NCI-H1436 (cell line): ENCODE measurements at places on chromosomes 2 and 18.

DNA sequence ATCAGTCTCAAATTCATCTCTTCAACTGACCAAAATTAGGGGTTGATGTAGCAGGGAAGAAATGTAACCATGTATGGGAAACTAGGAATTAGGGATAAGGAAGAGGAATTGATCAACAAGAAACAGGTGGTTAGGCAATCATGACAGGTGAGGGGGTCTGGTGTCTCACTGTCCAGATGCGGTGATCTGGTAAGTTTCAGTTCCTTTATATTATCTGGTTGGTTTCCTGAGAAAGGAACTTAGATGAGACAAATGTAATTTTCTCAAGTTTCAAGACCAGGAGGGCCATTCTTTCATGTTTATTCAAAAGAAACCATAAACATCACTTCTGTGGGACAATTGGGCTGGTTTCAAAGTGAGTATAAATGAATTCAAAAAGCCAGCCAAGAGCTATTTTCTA is 306.2 kb upstream of the KCNJ3 start:
- DNase-seq, result no peak

GRCh38 chr18:65592435-65592834 is 158.4 kb upstream of the CDH7 start:
- DNase-seq, result no peak

GRCh38 chr2:210862283-210863065 is 306.1 kb downstream of the CPS1 start:
- no peak for DNase-seq

- no peak for DNase-seq
These were observed 63.3 kb downstream of the SUCLG1 start for GRCh38 chr2:84395820-84396219.

- no peak for DNase-seq
These were observed 1.4 kb upstream of the UCN start for GRCh38 chr2:27309651-27310050.

DNA sequence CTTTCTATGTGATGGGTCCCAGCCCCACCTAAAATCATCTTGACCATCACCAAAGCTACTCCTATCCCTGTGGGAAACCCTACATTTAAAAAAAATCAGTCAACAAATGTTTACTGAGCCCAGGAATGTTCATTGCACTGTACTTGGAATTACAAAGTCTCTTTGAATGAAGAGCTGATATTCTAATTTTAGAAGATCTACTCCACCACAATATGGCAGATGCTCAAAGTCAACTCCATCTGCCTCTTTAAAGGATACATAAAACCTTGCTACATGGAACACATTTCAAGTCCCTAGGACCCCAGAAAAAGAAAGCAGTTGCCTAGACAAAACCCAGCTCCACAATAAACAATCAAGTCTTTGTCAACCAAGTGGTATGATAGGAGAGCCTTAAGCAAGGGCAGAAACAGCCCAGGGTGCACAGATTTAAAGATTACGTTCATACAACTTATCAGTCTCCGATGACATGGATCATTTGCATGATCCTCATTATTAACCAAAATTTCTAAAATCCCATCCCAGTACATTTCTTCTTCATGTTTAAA is 234.3 kb upstream of the ACVR2A start:
- no peak for DNase-seq

DNA sequence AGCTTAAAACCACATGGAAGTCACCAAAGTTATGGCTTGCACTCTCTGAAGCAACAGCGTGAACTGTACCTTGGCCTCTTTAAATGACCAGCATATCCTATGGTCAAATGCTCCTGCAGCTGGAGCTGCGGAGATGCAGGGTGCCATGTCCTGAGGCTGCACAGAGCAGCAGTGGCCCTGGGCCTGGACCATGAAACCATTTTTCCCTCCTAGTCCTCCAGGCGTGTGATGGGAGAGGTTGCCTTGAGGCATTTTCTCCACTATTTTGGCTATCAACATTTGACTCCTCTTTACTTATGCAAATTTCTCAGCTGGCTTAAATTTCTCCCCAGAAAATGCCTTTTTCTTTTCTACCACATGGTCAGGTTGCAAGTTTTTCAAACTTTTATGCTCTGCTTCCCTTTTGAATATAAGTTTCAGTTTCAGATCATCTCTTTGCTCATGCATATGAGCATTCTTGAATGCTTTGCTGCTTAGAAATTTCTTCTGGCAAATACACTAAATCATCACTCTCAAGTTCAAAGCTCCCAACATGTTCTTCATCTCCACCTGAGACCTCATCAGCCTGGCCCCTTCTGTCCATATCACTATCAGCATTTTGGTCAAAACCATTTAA is 82.9 kb upstream of the TMEFF2 start:
- DNase-seq, result no peak

DNA sequence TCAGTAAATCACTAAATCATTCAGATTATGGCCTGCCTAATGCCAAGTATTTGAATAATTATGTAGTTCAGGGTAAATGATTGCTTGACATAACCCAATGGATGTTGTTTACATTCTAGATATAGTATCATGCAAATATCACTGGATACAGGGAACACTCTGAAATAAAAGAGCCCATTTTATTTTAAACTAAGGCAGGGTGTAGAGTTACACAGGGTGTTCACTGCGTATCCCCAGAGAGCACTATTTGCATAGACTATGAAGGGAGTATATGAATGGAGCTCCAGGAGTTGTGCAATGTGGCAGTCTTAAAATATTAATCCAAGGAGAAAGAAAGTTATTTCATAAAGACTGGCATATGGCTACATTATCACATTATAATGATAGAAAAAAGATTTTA is 701.1 kb upstream of the KLHL29 start:
- peak; percentile 70 for DNase-seq

DNA sequence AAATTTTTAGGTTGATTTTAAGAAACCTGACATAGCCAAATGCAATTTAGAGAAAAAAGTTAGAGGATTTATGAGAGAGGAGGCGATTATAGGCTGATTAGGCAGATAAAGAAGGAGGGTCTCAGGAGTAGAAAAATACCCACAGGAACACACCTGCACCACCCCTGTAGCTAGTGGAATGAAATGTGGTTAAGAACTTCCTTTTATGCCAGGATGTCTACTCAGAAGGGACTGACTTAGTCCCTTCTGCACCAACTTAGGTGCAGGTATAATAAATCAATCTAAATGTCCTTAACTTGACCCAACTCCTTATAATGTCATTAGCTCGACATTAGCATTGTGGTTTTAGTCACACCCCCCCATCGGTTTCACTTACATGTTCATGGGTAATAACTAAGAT is 1274.5 kb upstream of the TMEFF2 start:
- no peak for DNase-seq

DNA sequence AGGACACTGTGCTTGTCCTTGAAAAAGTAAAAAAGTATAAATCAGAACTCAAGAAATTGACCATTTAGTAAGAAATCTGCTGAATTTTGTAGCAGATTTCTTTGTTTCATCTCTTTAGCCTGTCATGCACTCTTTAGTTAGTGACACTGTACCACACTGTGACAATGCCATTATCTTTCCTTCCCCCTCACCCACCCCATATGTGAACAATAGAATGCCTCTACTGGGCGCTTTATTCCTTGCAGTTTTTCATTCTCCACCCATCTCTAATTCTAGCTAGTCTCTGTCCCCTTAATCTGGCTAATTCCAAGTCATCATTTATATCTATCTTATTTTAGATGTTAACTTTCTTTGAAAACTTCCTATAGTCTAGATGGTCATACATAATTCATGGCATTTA is 241.0 kb downstream of the LRP1B start:
- DNase-seq, result no peak

GRCh38 chr2:129923265-129924091 is 56.0 kb upstream of the RAB6C start:
- peak; percentile 13 for DNase-seq

- no peak for DNase-seq
These were observed 140.3 kb upstream of the ZC3H15 start for GRCh38 chr2:186345745-186346144.

- DNase-seq, result no peak
These were observed 85.5 kb upstream of the STON1 start for GRCh38 chr2:48444404-48444803.

DNA sequence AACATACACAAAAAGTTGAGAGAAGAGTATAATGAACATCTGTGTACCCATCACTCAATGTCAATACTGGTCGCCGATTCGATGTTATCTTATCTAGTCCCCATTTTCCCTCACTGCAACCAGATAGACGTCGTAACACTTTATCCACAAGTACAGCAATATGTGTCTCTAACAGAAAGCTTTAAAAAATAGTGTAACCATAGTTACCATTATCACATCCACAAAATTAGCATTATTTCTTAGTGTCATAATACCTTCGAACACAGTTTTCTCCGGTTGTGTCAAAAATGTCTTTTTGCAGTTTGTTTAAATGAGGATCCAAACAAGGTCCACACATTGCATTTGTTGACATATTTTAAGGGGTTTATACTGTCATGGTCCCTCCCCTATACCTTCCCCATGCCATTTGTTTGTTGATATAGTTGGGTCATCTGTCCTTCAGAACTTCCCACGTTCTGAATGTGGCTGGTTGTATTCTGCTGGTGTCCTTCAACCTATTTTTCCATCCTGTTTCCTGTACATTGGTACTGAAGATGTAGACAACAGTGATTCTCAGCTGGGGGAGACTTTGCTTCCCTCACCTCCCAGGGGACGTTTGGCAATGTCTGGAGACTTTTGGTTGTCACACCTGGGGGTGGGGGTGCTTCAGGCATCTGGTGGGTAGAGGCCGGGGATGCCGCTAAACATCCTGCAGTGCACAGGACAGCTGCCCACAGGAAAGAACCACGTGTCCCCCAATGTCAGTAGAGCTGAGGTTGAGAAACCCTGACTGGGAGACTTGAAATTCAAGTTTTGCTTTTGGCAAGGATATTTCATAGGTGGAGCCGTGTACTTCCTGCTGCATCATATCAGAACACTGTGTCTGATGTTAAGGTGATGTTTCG is 72.7 kb upstream of the SPRED2 start:
- DNase-seq, result no peak

DNA sequence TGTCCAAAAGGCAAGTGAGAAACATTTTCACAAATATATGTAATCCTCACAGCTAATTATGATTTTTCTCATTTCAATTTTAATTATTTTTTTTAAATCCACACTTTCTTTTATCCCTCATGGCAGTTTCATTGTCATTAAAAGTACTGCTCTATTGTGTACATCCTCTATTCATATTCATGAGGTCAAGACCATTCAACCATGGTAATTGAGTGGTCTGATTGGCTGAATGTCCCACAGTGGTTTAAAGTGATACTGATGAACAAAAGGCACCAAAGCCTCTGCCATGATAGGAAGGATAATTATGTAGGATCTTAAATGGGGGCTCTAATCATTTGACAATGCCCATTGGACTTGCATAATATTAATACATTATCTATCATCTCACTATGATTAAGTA is 108.4 kb upstream of the EPHA4 start:
- no peak for DNase-seq

DNA sequence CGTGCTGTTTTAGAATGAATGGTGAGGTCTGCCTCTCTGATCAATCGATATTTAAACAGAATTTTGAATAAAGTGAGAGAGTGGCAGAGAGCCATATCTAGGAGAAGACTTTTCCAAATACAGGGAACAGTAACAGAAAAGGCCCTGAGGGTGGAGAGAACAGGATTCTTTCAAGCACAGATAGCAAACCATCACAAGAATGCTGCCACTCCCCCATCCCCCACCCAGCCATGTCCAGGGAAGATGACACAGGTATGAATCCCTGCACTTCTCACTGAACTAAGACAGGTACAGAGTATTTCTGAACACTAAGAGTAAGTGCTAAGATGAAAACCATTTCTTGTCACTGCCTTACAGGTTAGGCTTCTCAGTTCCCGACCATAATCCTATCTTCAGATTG is 23.6 kb downstream of the LRATD1 start:
- no peak for DNase-seq

GRCh38 chr2:152581360-152581759 is 135.9 kb downstream of the PRPF40A start:
- no peak for DNase-seq

DNA sequence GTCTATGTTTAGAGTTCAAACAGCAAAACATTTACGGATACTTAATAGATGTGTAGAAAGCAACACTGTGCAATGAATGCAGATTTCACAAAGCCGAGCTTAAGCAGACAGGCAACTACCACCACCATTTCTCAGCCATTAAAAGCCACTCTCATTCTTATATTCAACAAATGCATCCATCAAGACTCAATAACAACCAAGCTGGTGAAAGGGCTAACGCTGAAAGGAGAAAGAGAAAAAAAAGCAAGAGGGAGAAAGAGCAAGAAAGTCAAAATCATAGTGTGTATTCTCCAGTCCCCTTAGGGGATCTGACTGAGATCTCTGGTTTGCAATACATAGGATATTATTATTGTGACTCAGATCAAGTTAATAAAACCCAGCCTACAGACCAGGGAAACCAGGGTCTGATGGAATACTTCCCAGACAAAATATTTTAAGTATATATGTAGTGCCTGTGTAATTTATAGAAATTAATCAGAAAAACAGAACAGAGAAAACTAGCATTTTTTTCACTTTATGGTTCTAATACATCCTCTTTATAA is 14.1 kb downstream of the SATB2 start:
- DNase-seq, result no peak

DNA sequence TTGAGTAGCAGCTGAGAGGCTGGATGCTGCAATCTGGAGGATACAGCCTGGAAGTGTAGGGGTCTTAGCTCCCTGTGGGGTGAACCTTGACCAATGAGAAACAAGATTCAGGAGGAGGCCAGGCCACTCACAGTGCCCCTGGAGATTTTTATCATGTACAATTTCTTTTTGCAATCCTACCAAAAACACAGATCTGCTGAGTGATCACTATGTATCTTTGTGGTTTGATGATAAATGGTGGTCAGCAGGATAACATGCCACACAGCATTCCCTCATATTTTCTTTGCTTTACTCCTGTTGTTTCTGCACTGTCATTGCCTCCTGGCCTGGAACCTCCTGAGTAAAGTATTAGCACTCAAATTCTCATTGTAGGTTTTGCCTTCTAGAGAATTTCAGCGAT is 357.9 kb downstream of the THSD7B start:
- DNase-seq, result no peak

- DNase-seq, result no peak
These were observed 1.8 kb upstream of the COBLL1 start for GRCh38 chr2:164843346-164843911.

DNA sequence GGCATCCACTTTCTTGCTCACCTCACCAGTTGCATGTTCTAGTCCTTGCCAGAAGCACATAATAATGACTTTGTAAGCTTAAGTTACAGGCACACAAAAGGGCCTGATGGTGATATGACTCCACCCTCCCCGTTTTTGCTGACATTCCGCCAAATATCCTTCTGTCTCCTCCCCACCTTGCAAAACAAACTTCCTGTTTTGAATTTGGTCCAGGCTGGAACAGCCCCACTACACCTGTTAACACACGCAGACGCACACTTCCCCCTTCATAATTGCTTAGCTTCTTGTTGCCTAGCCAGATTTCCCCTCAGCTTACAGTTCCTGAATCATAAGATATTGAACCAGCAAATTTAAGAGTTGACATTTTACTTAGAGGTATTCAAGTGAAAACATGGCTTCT is at the start of gene MGAT5:
MGAT5 (plus strand) TSS at position 269 of the 400 bp plus-strand sequence. CDS start 332 bp downstream, outside the sequence.
- DNase-seq, result peak; percentile 78

- DNase-seq, result no peak
These were observed 65.5 kb downstream of the ACAA2 start for GRCh38 chr18:49747876-49748275.
